ENCODE measurements at places on chromosomes 5 and 9.
A peak's percentile ranks its signal among the peaks of the same experiment; 100 is the strongest.

DNA sequence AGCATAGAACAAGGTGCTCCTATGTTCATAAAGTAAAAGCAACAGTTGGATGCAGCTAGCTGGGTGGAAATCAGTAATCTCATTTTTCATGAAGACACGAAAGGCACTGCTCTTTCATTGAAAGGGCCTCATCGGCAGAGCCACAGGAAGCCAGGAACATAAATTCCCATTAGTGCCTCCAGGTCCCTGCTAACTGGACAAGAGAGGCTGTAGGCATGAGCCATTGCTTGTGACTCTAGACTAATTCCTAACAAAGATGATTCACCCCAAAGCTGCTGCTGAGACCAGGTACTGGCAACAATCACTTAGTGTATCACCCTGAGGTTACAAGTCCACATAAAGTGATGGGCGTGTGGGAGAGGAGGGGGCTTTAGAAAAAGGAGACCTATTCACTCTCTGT is 141.8 kb downstream of the BRINP1 start:
- DNase-seq = no peak

GRCh38 chr5:135008556-135008955 is 25.5 kb downstream of the PITX1 start:
- DNase-seq = no peak

DNA sequence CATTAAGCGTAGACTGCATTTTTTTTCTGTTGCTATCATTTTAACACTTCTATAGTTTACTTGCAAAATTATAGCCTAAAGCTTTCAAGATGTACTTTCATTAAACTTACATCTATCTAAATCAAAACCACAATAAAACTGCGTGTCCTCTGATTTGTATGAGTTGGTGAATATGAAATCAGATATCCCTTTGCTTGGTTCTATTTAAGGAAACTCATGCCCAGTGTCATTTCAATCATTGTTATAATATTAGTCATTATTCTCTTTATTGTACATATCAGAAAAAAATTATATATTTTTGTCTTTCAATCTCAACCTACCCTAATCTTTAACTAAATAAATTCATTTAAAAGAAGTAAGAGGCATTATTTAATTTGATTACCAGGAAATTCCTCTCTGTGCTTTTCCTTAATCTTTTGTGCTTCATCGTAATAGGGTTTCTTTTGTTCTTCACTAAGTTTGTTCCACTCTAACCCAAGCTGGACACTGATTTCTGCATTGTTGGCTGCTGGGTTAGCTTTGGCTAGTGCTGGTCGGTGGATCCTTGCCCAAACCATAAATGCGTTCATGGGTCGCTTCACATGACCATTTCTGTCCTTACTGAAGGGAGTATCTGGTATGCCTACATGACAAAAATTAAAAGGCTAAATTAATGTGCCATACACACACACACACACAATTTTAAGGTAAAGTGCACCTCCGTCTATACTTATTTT is 3.8 kb downstream of the SOX30 start:
- DNase-seq = no peak

DNA sequence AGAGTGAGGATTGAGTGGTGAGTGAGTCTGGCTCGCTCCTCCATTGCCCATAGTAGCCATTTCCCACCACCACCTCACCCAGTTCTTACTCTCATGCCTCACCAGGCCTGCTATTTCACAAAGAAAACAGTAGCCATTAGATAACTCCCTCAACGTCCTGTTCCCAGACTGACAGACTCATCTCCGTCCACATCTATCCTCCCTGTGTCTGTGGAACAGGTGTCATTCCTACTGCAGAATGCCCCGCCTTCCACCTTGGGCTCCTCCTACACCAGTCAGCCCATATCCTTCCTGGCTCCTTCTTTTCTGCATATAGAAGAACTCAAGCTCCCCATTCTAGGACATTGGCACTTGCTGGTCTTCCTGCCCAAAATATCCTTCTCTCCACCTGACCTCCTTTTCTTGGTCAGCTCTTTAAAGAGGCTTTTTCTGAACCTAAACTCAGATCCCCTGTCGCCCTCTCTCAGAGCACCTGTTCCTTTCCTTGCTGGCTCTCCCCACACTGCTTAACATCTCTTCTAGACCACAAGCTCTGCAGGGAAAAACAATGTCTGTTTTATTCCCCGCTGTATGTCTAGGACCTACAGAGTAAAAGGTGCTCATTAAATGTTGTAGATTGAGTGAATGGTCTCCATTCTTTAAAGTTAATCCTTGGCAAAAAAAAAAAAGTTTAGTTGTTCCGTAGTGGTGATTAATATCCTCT is 3.2 kb downstream of the TNFAIP8 start:
- no peak for DNase-seq

- DNase-seq = no peak
Measured at GRCh38 chr5:59837071-59837470, 56.5 kb downstream of the PDE4D start.

DNA sequence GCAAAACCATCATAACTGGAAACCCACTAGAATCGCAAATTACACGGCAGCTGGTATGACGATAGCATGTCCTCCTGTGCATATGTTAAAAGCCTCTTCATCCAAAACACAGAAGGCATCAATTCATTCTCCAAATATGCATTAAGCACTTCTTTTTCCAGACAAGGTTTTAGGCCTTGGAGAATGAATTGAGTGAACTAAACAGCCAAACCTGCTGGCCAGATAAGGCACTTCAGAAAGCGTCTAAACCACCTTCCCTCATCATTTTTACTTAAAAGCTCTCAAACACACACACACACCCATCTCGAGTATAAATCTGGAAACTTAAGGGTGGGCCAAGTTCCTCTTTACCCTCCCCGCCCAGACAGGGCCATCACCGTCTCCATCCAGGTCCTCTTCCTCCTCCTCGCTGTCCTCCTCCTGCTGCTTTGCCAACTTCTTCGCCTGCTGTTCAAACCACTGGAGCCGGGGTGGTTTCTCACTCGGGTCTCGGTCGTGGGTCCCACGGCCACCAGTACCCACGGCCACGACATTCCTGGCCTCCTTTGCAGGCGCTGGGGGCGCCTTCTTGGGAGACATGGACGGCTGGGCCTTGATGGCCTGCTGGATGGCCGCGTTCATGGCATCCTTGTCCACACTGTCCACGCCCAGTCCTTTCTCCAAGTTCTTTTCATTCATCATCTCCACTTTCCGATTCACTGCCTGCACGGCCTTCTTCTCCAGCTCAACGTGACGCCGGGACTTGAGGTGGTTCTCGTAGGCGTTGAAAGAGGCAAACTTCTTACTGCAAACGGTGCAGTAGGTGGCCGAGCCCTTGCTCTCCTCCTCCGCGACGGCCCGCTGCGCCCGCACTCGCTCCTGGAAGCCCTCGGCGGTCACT is 696 bp downstream of the ZNF622 start:
- no peak for DNase-seq

- no peak for DNase-seq
Measured at GRCh38 chr9:135486267-135487065, 6.9 kb downstream of the PPP1R26 start.

- no peak for DNase-seq
Measured at GRCh38 chr5:34868791-34869190, 29.8 kb downstream of the TTC23L start.

DNA sequence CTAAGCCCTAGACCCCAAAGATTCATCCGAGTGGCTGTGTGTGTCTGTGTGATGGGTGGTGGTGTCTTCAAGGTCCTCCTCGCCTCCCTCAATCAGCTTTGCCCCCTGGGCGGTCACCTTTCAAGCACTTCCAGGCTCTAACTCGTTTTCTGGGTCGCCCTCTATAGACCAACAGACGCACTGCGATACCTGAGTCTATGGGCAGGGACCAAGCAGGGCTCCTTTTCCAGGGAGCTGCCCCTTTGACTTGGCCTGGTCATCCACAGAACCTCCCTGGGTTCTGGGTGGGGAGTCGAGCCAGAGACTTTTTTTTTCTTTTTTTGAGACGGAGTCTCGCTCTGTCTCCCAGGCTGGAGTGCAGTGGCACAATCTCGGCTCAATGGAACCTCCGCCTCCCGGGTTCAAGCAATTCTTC is 1.1 kb downstream of the SLC27A4 start:
- peak; percentile 39 for DNase-seq

DNA sequence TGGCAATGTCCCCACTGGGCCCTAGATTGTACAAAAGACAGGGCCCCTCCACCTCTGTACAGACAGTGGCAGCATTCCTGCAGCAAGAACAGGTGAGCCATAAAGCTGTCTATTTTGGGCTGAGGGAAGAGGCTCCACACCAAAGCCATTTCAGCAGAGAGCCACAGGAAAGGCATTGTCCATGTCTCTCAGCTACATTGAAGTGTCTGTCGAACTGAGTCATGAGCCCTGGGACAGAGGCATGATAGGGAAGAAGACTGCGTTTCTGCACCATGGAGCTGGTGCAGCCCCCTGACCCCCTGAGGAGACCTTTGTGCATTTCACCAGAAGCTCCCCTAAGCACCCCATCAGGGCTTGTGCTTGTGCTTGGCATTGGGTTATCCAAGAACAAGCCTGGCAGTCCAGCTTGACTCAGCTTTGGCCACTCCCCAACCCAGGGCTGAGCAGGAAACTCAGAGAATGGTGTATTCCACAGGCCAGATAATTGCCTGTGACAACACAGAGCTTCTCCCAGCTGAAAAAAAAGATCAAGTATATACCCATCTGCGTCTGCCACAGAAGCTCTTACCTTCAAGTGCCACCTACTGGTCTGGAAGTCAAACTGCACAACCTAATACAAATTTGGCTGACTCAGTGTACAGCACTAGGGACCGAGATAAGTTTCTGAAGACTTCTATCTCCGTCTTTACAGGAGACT is 5.9 kb upstream of the FRMD3 start:
- DNase-seq = no peak

DNA sequence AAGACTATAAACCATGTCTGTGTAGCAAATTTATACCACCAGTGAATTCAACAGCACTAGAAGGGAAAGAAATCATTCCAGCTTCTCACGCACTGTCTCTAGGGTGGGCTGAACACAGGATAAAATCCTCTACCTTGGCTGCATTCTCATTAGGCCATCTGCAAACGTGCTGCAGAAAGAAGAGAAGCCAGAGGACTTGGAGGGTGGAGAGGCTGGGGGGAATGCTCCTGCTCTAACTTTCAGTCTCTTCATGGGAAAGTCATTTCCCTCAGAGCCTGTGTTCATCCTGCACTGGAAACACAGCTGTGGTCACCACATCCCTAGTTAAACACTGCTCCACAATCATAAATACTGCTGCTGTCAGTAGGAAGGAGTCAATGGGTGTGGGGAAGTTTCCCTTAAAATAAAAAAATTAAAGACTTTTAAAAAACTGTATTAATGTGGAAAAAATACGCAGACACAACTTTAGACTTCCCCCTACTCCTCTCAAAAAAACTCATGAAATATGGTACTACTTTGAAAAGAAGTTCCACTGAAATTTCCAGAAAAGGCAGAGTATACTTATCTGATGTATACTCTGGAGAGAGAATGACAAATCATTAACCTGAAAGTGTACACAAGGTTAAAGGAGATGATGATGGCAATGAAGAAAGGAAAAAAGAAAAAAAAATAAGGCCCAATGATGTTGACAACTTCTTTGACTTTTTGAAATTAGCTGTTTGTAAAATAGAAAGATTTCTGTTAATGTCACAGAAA is 46.8 kb downstream of the LHFPL2 start:
- no peak for DNase-seq

DNA sequence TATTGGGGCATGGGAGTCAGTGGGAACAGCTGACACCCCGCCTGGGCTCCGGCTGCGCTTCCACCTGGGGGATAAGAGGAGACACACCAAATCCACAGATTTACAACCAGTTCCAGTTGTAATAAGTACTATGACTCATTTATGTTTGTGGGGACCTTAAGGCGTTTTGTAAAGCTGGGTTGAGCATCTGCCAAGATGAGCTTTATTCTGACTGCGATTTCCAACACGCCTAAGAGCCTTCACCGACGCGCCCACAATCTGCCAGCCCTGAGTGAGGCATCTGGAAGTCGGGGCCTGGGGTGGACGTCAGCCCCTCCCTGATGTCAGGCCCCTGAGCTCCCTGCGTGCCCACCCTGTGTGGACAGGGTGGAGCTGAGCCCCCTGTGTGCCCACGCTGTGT is 14.3 kb upstream of the LHX3 start:
- DNase-seq = no peak

- DNase-seq = no peak
Measured at GRCh38 chr5:146338774-146339714, at the start of gene POU4F3. Gene POU4F3 (plus strand): TSS chr5:146338839. CDS start chr5:146339113, 274 bp downstream.

GRCh38 chr9:116576386-116576785 is 110.7 kb upstream of the TRIM32 start:
- no peak for DNase-seq

DNA sequence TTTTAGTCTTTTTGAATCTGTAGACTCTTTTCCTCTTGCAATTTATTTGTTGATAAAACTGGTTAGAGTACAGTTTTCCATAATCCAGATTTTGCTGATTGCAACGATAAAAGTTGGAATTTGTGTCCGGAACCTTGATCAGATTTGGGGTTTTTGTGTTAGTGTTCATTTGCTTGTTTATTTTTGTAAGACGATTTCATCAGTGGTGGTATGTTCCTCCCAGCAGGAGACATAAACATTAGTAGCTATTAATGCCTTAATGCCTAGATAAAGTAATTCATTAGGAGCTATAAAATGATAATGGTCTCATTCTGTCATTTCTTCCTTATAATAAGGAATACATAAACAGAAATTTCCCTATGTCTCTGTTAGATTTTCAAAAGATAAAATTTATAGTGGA is 21.3 kb downstream of the RPS6 start:
- no peak for DNase-seq

GRCh38 chr9:14433351-14434157 is 119.6 kb upstream of the NFIB start:
- no peak for DNase-seq

DNA sequence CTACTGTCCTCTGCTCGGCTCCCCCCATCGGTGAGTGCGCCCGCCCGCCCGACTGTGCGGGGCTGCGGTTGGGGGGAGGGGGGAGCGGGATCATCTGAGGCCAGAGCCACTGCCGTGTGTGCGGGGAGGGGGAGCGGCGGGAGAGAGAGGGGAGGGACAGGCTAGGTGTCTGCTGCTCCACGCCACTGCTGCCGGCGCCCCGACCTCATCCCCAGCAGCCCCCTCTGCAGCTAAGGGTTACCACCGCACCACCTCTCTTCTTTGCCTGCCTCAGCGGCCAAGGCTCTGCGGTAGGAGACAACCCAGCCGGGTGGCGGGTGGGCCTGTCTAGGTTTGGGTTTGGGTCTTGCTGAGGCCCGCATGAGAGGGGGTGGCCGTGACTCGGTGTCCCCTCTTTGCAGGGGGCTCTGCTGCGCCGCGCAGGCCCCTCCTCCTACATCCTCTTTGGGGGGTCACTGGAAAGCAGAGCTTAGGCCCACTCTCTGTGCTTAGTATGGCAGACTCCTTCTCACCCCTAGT is 670 bp upstream of the PURA start:
- DNase-seq = peak; percentile 13

DNA sequence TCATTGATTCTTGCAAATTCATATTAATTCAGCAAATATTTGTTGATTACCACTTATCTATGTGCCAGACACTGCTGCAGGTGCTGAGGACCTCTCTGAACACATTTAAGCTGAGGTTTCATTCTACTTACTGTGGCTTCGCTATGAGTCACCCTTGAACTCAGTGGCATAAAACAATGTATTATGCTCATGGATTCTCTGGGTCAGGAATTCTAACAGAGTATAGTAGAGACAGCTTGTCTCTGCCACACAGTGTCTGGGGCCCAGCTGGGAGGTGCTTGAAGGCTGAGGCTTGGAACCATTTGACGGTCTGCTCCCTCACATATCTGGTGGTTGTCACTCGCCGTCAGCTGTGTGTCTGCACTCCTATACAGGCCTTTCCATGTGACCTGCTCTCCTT is 124.3 kb upstream of the NR3C1 start:
- DNase-seq = no peak
